T-helper 17 cell (primary cell): ENCODE measurements at places on chromosomes 11 and 22.

- no peak overlapping the region for H3K4me3 ChIP-seq
- DNase-seq: no peak
- H3K27ac ChIP-seq: peak overlapping the region; percentile 24
- peaks cover 13% of the 10 kb centered on the region for H3K4me1 ChIP-seq
These were observed 30.5 kb downstream of the NFAM1 start for GRCh38 chr22:42401535-42402334.

GRCh38 chr11:57269571-57270021, 32.5 kb upstream of the APLNR start:
- DNase-seq: no peak
- H3K36me3 ChIP-seq: no peaks in the 10 kb centered on the region
- no peak overlapping the region for H3K27ac ChIP-seq
- H3K27me3 ChIP-seq: peaks cover 16% of the 10 kb centered on the region
- H3K4me3 ChIP-seq: no peak overlapping the region

DNA sequence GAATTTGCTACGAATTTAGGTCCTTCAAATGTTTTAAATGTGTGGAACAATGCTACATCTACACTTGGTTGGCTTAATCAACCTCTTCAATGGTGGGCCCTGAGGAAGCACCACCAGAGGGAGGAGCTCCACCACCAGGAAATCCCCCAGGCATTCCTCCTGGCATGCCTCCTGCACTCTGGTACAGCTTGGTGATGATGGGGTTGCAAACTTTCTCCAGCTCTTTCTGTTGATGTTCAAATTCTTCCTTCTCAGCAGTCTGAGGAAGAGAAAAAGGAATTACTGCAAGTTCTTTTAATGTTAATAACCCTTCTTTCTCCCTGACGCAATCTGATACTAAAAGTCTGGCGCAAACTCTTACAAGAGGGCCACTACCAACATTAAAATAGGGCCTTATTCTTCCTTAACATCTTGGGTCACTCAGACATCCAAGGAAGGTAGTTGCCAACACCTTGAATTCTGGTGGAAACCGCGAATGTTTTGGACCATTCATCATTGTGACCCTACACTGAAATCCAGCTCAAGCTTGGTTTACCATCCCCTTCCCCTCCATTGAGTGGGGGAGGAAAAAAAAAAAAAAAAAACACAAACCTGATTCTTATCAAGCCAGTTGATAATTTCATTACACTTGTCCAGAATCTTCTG, 4.2 kb downstream of the HSPA8 start:
- H3K27ac ChIP-seq: peak overlapping the region; percentile 100
- H3K27me3 ChIP-seq: no peaks in the 10 kb centered on the region
- DNase-seq: peak; percentile 27
- H3K4me3 ChIP-seq: peak overlapping the region; percentile 99

DNA sequence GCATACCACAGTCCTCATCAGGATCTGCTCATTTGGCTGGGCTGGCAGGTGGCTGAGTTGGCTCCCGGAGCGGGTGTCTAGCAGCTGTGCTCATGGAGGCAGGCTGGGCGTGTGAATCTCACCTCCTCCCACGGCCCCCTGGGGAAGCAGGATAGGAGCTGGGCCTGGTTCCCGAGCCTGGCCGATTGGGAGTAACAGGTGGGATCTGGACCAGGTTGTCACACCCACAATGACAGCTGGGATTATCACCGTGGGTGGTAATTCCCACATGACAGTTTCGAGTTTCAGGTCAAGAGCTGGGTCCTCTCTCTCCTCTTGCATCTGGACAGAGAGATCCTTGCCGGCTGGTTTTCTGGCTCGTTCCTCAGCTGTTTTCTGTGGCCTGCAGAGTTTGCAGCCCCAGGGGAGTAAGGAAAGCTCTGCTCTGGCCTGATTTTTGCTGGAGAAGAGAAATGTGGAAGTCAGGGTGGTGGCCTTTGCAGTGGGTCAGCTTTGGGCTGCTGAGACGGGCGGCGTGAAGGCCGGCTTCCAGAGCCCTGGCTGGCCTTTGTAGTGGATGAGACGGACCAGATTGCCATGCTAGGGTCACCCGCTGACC, 57.0 kb downstream of the BCR start:
- H3K27me3 ChIP-seq: no peaks in the 10 kb centered on the region
- H3K4me3 ChIP-seq: peak overlapping the region; percentile 53
- DNase-seq: no peak
- peak overlapping the region; percentile 100 for H3K27ac ChIP-seq

DNA sequence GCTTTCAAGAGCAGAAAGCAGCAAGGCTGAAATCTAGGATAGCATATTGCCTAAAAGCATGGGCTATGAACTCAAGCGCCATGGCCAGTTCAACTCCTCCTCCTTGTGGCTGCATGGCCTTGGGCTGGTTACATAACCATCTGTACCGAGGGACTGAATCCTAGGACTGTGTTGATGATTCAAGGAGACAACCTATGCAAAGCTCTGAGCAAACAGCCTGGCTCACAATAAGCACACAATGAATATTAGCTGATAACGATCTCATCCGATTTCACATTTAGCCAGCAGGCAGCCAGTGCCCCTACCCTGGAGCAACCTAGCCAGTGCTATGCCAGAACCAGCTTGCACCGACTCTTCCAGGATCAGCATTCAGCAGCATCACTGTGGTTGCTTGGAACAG, 698.4 kb downstream of the TBC1D22A start:
- H3K36me3 ChIP-seq: no peaks in the 10 kb centered on the region
- DNase-seq: no peak
- peaks cover 2% of the 10 kb centered on the region for H3K4me1 ChIP-seq
- no peak overlapping the region for H3K27ac ChIP-seq
- peaks cover 6% of the 10 kb centered on the region for H3K27me3 ChIP-seq

DNA sequence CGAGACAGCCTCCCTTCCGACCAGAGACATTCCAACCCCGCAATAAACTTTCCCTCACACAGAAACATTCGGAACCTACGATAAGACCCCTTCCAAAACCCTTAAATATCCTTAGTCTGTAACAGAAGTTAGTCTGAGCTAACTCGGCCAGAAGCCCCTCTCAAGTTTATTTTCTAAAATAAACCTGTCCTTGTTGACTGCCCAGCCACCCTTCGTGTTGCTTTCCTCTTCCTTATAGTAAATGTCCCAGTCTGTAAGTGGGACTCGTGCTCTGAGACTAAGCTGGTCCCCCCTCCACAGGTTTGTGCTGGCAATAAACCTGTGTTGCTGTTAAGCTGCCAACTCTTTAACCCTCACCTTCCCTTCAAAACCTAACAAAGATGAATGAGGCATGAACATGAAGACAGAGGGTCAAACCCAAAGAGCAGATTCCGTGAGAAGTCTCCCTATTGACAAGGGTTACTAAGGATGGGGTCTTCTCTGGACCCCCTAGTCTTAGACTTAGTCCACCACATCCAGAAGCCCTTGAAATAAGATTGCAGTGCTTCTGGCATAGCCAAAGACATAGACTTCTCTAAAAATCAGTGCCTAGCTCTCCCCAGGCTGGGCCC, 18.2 kb downstream of the MIF start:
- H3K36me3 ChIP-seq: no peaks in the 10 kb centered on the region
- H3K27me3 ChIP-seq: peaks cover 10% of the 10 kb centered on the region
- DNase-seq: no peak
- H3K4me1 ChIP-seq: peaks cover 11% of the 10 kb centered on the region

DNA sequence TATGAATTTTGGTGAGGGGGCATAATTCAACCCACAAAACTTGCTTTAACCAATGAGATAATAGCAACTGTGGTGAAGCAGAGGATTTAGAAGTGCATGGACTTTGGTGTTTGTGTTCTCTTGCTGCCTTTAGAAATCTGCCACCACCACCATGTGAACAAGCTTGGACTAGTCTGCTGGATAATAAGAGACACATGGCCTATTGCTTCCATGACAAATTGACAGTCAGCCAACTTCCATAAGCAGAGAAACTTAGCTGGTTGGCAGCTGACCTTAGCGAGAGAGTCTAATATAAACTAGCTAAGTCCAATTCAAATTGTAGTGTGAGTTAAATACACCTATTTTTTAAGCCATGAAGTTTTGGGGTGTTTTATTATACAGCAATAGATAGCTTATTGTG, 482.1 kb upstream of the ANO5 start:
- H3K27me3 ChIP-seq: no peaks in the 10 kb centered on the region
- DNase-seq: no peak
- H3K4me1 ChIP-seq: no peaks in the 10 kb centered on the region
- H3K36me3 ChIP-seq: no peaks in the 10 kb centered on the region
- H3K27ac ChIP-seq: no peak overlapping the region
